NCI-H146 (cell line): ENCODE measurements at places on chromosomes 6 and 20.
A peak's percentile ranks its signal among the peaks of the same experiment; 100 is the strongest.

GRCh38 chr20:34689486-34689885 lies 12.6 kb upstream of the PIGU start:
- no peak for DNase-seq

DNA sequence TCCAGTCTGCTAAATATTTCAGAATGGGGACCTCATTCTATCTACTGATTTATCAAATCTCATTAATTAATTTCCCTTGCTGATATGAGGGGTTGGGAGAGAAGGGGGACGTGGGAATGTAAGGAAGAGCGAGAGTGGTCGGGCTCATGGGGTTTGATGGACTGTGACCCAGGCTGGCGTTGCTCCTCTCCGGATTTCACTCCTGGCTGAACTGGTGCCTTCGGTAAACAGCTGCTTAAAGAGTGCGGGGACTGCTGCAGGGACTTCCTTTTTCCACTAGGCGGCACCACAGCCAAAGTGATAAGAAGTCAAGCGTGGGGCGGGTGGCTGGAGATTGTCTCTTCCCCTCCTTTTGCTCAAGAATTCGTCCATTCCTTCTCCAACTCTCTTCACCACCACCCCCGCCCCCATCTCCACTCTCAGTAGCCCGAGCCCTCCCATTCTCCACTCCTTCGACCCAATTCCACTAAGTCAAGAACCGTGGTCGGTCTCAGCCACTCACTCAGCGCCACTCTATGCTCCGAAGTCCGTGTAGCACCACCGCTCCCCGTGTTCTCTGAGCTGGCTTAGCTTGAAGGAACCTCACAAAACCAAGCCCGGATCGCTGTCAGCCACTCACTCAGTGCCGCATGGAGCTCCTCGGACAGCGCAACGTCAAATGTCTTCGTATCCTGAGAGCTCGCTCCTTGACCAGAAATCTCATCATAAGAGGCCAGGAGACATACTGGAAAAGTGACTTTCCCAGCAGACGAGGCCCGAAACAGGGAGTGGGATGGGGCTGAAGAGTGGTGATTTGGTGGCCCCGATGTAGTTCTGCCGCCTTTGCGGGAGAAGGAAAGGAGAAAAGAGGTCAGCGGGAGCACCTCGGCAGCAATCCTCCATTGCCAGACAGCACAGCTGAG lies 9.7 kb downstream of the TRIM31 start:
- peak; percentile 85 for DNase-seq

- no peak for DNase-seq
Measured at GRCh38 chr6:23305325-23305943, 736.1 kb downstream of the HDGFL1 start.

DNA sequence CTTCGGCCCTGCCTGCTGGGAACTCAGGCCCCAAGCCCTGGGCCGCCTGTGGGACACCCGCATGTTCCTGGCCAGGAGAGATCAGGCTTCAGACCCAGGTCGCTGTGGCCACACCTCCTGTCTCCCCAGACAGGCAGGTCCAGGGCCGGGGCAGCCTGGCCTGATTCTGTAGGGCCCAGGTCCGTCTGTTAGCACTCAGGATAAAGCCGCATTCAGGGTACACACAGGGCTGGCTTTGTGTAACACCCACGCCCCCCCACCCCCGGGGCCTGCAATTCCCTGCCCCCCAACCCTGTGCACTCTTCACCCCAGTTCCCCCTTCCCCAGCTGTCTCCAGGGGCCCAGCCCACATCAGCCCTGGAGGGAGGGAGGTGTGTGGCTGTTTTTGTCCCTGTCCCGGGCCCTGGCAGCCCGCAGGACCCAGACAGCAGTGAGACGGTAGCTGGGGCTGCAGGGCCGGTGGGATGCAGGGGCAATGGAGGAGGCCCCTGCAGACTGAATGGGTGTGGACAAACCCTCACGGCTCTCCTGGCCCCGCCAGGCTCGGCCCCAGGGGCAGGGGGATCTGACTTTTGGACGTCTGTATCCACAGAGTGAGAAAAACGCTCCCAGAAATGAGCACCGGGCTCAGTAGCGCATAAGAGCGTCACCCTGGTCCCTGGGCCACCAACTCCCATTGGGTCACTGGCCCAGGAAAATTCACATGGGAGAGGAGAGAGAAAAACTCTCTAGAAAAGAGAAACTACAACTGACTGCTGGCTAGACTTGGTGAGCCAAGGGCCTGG lies 42.4 kb upstream of the ZBP1 start:
- DNase-seq = no peak

- no peak for DNase-seq
Measured at GRCh38 chr20:62158088-62158400, 14.5 kb downstream of the SS18L1 start.

DNA sequence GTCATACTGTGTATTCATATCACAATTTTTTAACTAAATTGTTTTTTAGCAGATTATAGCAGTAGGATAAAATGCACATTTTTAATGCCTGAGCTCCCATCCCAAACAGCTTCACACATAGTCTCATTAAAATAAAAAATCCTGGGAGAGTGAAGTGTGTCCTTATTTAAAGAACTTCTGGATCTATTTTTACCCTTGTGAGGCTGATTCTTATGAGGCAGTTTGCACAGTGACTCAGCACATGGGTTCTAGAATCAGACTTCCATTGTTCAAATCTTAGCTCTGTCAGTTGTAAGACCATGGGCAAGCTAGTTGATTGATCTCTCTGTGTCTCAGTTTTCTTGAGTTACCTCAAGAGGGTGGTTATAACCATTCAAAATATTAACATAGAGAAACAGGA lies 72.3 kb downstream of the MACROD2 start:
- DNase-seq = no peak

GRCh38 chr6:152571089-152571488 lies 66.1 kb downstream of the SYNE1 start:
- no peak for DNase-seq

GRCh38 chr6:44062771-44063560 lies 64.3 kb downstream of the MRPL14 start:
- no peak for DNase-seq
